ENCODE measurements at places on chromosomes 4 and X. TPM values are rescaled to one million over a fixed set of nuclear protein-coding genes. Genes with fewer than 3 reads are reported as not detected.

- H3K27me3 ChIP-seq, result no peaks in the 10 kb centered on the region
- H3K4me1 ChIP-seq, result peaks cover 6% of the 10 kb centered on the region
- no peak overlapping the region for H3K4me3 ChIP-seq
- no peaks in the 10 kb centered on the region for H3K36me3 ChIP-seq
Observed at GRCh38 chr4:57504139-57504538, 394.0 kb upstream of the IGFBP7 start.

- no peak overlapping the region for H3K27ac ChIP-seq
- no peaks in the 10 kb centered on the region for H3K36me3 ChIP-seq
- no peak for DNase-seq
- H3K4me1 ChIP-seq, result no peaks in the 10 kb centered on the region
- no peaks in the 10 kb centered on the region for H3K27me3 ChIP-seq
Observed at GRCh38 chr4:118335324-118335723, 17.5 kb downstream of the PRSS12 start.

- no peaks in the 10 kb centered on the region for H3K36me3 ChIP-seq
- DNase-seq, result no peak
- H3K27ac ChIP-seq, result no peak overlapping the region
- no peaks in the 10 kb centered on the region for H3K4me1 ChIP-seq
- H3K27me3 ChIP-seq, result no peaks in the 10 kb centered on the region
Observed at GRCh38 chr4:104416725-104417356, 77.9 kb downstream of the CXXC4 start.

GRCh38 chr4:62003695-62004094, 803.6 kb downstream of the ADGRL3 start:
- H3K27ac ChIP-seq, result no peak overlapping the region
- H3K36me3 ChIP-seq, result no peaks in the 10 kb centered on the region
- H3K4me3 ChIP-seq, result no peak overlapping the region
- H3K27me3 ChIP-seq, result no peaks in the 10 kb centered on the region
- H3K4me1 ChIP-seq, result no peaks in the 10 kb centered on the region
- no peak for DNase-seq

DNA sequence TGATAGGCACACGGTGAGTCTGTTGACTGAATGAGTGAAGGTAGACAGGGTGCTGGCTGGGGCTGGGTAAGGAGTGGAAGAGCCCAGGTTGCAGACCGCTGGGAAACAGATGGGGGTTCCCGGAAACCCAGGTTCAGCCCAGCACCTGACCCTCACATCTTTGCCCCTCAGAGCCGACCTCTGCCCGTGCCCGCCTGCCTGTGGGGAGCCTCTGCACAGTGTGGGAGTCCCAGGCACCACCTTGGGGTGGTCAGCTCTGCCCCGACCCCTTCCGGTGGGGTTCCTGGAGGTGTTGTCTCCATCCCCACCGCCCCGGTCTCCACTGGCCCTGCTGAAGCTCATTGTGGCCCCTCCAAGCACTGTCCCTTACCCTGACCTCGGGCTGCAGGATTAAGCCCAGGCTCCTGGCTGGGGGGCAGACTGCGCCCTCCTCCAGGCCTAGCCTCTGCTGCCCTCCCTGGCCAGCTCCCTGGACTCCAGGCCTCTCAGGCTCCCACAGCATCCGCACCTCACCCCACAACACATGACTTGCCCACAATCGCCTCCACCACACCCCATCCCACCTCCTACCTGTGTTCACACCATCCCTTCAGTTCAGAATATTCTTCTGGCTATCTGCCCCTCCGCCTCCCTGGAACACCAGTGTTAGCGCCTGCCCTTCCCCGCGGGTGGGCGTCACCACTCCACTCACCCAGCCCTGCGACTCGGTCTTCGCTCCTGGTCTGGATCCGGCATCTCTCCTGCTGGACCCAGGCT, 21.4 kb downstream of the HMX1 start:
- H3K27me3 ChIP-seq, result no peaks in the 10 kb centered on the region
- no peaks in the 10 kb centered on the region for H3K4me1 ChIP-seq
- DNase-seq, result peak; percentile 50
- H3K27ac ChIP-seq, result no peak overlapping the region

STAP1 gene
- polyA plus RNA-seq, result not detected

MAGEC2 gene
- polyA plus RNA-seq, result not detected

IRAK1 gene
- 67.7 TPM for polyA plus RNA-seq

RNF175 gene
- not detected for polyA plus RNA-seq

All from sigmoid colon (tissue), 7 donors.